ENCODE measurements at places on chromosomes 3 and 15.

DNA sequence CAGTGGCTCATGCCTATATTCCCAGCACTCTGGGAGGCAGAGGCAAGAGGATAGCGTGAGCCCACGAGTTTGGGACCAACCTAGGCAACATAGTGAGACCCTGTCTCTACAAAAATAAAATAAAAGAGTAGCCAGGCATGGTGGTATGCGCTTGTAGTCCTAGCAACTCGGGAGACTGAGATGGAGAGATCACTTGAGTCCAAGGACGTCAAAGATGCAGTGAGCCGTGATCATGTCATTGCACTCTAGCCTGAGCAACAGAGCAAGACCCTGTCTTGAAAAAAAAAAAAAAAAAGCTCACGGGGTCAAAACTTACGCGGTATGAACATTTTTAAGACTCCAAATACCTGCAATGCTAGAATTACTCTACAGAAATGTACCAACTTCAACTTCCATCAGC lies 37.1 kb upstream of the COLQ start:
- no peak for DNase-seq

GRCh38 chr15:37100966-37101215 lies 542 bp upstream of the MEIS2 start:
- no peak for DNase-seq

DNA sequence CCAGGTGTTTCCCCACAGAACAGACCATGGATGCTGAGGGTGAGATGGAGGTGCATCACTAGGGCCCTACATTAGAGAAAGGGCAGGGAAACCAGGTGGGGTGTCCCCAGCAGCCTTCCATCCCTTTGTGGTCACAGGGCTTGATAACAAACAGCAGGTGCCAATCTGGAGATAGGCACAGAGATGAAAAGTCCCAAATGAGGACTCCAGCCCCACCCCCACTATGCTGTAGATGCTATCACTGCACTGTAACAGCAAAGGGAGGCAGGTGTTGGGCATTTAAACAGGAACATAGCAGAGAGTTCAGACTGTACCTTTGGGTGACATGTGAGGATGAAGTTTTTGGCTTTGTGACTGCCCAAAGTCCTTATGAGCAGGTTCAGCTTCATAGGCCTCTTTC lies 21.4 kb downstream of the IL20RB start:
- no peak for DNase-seq

GRCh38 chr3:188801393-188801792 lies 370.4 kb upstream of the TPRG1 start:
- peak; percentile 35 for DNase-seq

DNA sequence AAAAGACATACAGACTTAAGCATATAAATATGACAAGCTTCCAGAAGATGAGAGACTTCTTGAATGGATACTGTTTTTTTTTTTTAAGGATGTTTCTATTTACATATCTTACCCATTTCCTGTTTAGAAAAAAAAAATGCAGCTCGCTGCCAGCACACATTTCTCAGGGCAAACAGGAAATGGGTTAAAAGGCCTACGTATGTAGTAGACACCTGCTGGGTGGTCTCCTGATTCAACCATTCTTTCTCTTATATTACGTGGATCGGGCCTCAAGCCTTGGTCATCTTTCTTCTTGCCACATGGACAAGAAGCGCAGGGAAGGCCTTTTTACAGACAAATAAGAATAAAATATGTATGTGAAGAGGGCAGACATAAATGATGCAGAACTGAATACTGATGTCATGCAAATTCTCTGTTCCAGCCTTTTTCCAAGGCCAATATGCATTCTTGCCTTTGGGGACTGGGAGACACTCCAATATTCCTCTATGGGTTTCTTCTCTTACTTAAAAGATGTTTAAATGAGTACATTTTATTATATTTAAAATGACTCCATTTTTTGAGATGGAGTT lies 35.0 kb upstream of the TJP1 start:
- DNase-seq: no peak

DNA sequence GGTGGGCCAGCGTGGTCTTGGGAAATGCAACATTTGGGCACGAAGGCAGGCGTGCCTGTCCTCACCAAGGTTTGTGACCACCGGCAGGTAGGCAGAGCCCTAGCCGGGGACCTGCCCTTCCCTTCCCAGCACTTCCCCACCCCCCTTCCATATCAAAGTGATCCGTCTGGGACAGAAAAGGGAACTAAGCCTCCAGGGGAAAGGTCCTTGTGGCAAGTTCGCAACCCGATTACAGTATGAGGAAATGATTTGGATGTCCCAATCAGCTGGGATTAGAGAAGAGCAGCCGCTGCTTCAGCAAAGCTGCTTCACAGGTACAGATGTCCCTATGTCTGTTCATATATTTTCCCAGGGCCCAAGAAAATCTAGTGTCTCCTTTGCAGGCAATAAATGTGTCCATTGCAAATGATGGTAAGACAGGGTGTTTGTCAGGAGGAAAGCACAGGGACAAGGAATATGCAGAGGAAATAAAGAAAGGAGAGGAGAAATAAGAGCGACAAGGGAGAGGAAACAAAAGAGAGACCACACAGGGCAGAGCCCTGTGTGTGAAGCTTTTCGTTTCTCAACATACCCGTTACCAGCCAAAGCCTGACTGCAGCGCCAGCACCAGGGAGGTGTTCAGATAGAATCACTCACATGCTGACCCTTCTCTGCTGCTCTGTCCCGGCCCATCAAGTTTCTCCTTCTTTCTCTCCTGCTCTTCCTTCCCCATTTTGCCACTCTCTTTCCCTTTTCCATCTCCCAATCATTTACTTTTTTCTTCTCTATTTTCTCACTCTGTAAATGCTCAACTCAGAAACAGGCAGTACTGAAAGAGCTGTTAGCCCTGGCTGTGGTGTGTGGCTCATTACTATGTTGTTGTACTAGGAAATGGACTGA lies 17.4 kb upstream of the SECISBP2L start:
- DNase-seq: no peak

DNA sequence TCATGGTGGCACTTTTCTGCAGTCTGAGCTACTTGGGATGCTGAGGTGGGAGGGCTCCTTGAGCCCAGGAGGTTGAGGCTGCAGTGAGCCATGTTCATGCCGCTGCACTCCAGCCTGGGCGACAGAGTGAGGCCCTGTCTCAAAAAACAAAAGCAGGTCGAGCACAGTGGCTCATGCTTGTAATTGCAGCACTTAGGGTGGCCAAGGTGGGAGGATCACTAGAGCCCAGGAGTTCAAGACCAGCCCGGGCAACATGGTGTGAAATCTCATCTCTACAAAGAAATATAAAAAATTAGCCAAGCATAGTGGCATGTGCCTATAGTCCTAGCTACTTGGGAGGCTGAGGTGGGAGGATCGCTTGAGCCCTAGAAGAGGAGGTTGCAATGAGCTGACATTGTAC lies 10.0 kb downstream of the UBAP1L start:
- no peak for DNase-seq

DNA sequence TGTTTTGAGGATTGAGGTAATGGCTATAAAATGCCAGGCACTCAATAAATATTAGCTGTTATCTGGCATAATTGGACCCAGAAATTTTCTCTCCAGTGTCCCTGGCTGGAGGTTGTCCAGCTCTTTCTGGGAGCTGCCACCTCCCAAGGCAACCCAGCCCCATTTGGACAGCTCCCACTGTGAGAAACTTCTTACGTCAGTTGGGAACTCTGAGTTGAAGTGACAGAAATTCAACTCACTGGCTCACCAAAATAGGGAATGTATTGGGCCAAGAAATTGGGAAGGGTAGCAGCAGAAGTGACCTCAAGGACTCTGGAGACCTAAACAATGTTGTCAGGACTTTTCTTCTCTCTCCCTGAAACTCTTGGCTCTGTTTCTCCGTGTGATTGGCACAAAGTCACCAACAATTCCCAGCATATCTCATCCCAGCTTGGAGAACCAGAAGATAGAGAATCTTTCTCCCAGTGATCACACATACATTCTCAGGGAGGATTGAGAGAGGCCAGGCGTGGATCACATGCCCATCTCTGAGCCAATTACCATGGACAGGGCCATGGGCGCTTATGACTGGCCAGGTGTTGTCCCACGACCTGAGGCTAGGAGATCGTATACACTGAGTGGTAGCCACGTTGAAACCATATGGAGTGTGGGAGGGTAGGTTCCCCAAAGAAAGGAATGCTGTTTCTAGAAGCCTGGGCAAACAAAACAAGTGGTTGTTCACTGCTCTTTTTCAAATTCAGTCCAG lies 22.5 kb upstream of the HCN4 start:
- DNase-seq: no peak

DNA sequence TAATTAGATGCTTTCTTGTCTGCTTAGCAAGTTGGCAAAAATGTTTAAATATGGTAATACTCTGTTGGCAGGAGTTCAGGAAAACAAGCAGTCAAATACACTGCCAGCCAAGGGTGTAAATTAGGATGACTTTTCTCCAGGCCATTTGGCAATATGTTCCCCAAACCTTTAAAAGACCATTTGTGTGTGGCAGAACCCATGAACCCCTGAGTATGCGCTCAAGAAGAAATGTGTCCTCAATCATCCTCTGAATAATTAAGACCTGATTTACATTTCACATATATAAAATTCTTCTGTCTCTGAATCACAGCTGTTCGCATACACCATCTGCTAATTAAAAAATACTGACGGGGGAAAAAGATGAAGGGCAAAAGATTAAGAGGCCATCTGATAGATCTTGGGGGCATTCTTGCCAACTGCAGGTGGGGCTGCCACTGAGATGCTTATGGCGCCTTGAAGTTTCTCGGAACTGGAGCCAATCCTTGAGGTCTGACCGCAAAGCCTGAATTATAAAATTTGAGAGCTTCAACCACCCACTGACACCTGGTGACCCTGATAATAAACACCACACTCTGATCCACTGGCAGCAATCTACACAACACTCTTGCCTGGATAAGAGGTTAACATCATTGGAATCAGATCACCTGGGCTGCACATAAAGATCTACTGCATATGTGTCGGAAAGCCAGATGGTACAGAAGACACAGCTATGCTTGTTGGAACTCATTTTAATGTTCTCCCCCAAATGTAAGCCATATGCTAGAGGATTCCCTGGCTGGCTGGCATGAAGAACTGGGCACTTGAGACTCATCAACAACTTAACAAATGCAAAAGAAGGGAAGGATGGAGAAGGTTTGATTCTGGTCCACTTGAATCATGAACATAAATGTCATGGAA lies 190.6 kb downstream of the OSBPL10 start:
- DNase-seq: no peak

- no peak for DNase-seq
These were observed 105.6 kb upstream of the HES1 start for GRCh38 chr3:194030372-194030771.

DNA sequence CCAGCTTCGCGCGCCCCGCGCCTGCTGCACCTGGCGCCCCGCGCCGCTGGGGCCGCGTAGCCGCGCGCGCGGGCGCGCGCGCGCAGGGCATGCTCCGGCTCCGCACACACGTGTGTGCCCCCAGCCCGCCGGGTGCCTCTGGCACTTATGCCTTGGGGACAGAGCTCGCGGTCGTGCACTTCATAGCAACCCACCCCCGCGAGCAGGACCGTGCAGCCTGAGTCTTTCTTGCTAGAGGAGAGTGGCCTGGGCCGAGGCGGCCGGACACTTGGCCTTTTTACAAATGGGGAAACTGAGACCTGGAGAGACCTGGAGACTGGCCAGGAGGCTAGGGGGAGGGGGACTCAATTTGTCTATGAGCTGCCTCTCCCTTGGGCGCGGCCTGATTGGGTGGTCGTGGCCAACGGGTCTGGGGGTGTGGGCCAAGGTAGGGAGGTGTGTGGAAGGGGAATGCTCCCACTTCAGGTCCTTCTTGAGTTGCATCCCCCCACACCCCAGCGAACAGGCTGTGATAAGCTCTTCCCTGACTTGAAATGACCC lies 562 bp downstream of the NBEAL2 start:
- no peak for DNase-seq

DNA sequence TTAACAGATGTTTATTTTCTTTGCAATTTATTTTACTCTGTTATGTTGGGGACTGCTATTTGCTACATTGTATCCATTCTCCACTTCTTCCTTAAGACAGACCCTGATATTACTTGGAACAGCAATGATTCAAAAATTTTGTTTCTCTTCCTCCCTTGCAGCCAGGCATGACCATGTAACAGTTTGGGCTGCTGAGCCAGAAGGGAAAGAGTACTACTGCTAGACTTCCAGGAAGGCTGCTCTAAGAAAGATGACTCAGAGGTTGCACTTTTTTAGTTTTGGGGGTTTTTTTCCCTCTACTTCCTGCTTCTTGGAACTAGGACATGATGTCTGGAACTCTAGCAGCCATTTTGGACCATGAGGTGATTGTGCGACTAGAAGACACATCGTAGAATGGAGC lies 10.3 kb downstream of the PRR20G start:
- DNase-seq: no peak
